ENCODE measurements at places on chromosomes 3 and 15.
A peak's percentile ranks its signal among the peaks of the same experiment; 100 is the strongest.

DNA sequence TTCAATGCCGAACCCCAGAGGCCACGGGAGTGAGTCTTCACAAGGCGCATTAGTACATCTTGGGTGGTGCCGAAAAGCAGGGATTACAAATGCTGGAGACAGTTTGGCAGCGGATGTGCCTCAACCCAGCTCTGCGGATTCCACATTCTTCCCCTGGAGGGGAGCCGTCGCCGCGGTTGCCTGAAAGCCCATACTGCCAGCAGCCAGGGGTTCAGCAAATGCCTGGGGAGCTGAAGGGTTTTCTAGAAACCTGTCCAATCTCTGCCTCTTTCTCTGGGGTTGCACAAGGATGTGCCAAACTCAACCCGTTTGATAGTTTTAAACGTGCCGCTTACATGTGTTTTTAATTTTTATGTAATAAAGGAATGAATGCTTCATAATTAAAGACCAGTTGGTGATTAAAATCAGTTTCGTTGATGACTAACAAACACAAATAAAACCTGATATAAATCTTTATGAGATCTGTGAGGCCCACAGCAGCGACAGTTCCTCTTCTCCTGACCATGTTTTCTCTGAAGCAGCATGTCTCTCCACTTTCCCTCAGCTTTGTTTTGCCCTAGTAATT lies 74.6 kb upstream of the LEKR1 start:
- peak; percentile 47 for DNase-seq

GRCh38 chr3:119237299-119237698 lies 3.4 kb downstream of the B4GALT4 start:
- DNase-seq: no peak

- DNase-seq: no peak
Observed at GRCh38 chr3:13017361-13018042, 55.7 kb downstream of the IQSEC1 start.

DNA sequence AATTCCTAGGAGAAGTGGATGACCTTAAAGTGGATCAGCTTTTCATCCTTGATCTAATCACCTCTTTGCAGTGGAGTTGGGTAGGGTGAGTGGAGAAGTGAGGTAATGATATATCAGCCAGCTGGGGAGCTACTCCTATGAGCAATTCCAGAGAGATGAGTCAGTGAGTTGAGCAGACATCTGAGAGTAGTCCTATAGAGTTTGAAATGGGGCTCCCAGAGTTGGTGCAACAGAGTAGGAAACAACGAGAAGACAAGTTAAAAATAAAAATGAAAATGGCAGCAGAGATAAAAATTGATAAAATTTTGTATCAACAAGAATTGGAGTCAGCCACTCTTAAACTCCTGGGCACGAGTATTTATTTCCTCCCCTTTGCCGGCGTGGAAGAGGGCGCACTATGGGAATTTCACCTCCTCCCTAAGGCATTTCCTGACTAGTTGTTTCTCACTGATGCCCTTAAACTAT lies 150.8 kb upstream of the DPH6 start:
- no peak for DNase-seq

DNA sequence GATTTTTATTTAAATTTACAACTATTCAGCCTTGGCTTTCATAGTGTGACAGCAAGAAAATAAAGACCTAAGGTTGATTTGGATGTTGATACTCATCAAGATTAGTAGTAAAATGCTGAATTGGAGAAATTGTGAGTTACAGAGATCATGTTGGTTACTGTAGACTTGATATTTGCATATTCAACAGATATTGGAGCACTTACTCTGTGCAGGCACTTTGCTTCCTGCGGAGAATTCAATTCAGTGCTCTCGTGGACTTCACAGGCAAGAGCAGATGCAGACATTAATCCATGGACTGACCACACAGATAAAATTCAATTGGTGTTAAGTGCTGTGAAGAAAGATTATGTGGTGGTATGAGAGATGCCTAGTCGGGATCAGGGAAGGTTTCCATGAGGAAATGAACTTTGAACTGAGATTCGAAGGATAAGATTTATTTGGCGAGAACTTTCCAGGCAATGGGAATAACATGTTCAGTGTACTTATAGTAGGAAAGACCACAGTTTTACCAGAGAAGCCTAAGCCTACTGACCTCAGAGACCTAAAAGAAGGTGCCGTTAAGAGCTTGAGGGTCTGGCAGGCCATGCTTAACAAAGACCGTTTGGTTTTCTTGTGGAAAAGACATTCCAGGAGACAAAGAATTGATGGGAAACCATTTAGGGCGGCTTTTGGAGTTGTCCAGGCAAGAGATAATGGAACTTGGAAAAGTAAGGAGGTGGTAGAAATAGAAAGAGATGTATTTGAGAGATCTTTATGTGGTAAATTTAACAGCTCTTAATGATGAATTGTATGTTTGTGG lies 4.3 kb downstream of the SELENOT start:
- DNase-seq: no peak

GRCh38 chr3:149333176-149333859 lies at the start of gene TM4SF18:
Gene TM4SF18, minus strand, starts transcription at chr3:149333636. Its CDS starts 254 bp downstream, at chr3:149333382.
- DNase-seq: no peak

GRCh38 chr15:52109559-52110451 lies 2.8 kb downstream of the BCL2L10 start:
- no peak for DNase-seq

DNA sequence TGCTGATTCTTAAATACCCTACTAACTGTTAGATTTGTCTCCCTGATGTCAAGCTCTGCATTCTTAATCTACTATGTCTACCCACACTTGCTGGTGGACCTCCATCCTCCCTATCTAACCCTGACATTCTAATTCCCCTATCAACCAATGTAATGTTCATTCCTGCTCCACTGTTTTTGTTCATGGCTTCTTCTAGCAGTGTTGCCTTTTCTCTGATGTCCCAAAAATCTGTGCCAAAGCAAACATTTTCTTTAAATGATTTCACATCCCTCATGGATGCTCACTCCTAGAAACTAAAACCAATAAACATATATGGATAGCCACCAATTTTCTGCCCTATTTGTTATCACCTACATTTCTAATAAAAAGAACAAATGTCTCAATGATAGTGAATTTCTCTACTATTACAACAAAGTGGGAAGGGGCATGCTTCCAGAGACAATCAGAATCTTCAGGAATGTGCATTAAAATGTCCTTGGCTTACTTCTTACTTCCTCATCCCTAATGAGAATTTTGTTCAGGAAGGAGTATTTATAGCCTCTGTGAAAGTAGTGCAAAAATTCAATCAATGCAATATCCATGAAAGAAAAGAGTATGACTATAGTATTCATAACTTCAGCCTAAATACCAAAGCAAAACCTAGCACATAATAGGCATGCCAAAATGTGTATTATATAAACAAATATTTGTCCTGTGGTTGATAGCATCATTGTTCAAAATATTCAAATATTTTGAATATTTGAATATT lies 273.3 kb downstream of the ZNF385D start:
- no peak for DNase-seq

DNA sequence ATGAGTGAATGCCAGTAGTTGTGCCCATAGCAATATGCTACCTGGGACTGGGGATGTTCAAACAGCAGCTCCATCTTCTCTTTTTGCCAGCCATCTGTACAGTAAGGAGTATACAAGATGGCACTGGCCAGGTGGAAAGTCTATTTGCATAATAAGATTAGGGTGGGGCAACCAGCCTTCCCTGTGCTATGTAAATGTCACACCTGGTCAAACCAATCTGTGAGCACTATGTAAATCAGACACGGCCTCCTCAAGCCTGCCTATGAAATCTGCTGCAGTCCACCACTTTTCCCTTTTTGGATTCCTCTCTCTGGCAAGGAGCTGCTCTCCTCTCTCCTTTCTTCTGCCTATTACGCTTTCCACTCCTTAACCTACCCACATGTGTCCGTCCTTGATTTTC lies 53.0 kb downstream of the C3orf80 start:
- no peak for DNase-seq

- DNase-seq: no peak
Observed at GRCh38 chr3:55476515-55476914, 10.6 kb downstream of the WNT5A start.

GRCh38 chr15:40807888-40808461 lies 702 bp upstream of the DNAJC17 start:
- DNase-seq: peak; percentile 31

GRCh38 chr3:52090933-52091468 lies 34.6 kb upstream of the DUSP7 start:
- no peak for DNase-seq

- no peak for DNase-seq
Observed at GRCh38 chr3:111854990-111855389, 4.1 kb upstream of the PHLDB2 start.

DNA sequence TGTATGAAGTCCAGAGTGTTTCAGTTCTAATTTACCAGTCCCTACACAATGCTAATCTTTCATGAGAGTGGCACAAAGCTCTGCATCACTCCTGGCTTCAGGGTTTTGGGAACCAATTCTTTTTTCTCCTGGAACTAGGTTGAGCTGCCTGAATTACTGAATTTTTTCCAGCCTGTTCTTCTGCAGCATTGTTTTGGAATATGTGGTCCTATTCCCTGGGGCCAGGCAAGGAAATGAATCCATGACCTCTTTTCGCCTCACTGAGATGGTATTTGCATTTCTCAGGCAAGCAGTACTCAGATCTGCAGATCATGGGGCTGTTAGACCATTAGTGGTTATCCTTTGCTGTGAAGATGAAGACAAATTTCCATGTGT lies 25.6 kb upstream of the GPR171 start:
- DNase-seq: no peak

- DNase-seq: no peak
Observed at GRCh38 chr3:15886521-15886920, 88.7 kb upstream of the ANKRD28 start.

GRCh38 chr3:186487819-186488218 lies 56.4 kb downstream of the CRYGS start:
- no peak for DNase-seq

DNA sequence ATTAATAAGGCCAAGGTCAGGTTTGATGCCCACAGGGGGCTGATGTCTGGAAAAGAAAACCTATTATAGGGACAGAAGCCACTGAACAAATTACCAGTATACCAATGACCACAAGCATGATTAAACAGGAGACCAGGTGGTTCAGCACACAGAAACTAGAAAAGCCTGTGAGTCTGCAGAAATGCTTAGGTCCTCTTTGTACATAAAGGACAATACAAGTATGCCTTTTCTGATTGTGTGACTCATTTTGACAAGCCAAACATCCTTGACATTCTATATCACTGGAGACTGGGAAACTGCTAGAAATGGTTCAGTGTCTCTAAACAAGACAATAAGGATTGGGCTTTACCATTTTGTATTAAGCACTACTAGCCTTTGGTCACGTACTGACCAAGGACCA lies 113.2 kb upstream of the MYO5C start:
- no peak for DNase-seq

- no peak for DNase-seq
Observed at GRCh38 chr15:84727429-84727828, 11.5 kb upstream of the SEC11A start.

GRCh38 chr3:125281381-125281780 lies 68.8 kb upstream of the SLC12A8 start:
- no peak for DNase-seq

GRCh38 chr3:123314359-123315270 lies 112.9 kb downstream of the SEC22A start:
- DNase-seq: no peak

- peak; percentile 37 for DNase-seq
Observed at GRCh38 chr3:5239602-5240001, 52.1 kb downstream of the EDEM1 start.

- peak; percentile 80 for DNase-seq
Observed at GRCh38 chr15:29821416-29822099, 710 bp downstream of the TJP1 start.

- no peak for DNase-seq
Observed at GRCh38 chr3:56771376-56771775, 30.4 kb downstream of the ARHGEF3 start.

GRCh38 chr15:62624547-62625378 lies 417.8 kb upstream of the TPM1 start:
- DNase-seq: no peak

DNA sequence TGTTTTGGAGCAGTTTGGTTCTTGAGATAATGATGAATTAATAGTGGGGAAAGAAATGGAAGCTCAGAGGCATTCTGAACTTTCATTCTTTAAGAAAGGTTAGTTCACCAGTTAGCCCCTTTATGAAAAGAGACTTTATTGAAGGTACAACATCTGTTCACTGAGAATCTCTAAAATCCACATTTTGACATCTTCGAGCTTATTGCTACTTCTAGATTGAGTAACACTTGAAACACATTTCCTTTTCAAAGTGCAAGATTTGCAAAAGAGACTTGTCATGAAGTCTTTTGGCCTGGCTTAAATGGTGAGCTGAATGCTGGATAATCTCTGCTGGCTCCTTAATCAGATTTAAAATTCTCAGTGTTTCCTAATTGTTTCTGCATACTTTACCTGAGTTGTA lies 42.3 kb downstream of the RAB8B start:
- no peak for DNase-seq

- no peak for DNase-seq
Observed at GRCh38 chr15:27928386-27928785, 170.7 kb downstream of the OCA2 start.

DNA sequence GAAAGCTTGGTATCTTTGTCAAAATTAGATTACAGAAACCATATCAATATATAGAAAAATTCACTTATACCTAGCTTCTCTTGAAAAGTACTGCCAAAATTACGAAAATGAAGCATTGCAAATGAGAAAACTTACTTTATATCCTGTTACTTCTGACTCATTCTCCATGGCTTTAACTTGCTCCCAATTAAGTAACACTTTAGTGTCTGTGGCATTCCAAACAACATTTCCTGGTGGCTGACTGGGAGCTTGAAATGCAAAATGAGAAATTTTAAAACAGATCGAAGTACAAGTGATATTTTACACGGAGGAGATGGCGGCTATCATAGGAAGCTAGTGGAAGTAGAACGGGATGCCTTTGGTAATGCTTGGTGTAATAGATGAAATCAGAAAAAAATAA lies 347.3 kb downstream of the CNTN3 start:
- no peak for DNase-seq

DNA sequence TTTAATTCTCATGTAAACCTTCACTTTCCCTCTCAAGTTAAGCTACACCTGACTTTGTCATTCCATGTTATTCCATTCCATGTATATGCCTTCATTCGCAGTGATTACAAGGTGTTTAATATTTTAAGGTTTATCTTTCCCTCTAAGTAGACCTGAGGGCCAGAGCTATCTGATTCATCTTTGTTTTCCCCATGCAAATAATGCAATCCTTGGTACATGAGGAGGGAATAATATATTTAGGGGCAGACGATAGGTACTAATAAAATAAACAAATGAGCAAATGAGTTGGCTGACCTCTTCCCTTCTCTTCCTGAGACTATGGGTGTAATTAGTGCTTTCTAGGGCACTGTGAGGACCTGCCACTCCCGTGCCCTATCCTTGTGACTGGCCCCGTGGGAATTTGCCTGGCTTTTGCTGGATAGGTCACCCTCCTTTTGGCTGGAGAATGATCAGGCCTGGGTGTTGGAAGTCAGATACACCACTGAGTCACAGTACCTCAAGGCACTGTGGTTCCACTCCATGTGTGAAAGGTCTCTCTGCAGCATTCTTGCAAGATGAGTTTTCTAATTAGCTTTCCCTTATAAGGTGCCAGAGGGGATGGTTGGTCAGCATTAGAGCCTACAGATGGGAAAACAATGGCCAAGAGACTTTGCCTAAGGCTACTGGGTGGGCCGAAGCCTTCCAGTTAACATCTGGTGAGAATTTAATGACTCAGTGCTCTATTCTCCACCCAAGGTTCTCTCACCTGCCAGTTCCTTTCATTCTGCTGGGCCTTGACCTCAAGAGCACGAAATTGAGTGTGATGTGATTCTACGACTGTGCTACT lies 183.2 kb downstream of the P3H2 start:
- no peak for DNase-seq

- peak; percentile 53 for DNase-seq
Observed at GRCh38 chr15:99176757-99177156, 71.9 kb downstream of the SYNM start.

GRCh38 chr3:114649331-114649730 lies 355.5 kb downstream of the TIGIT start:
- no peak for DNase-seq
